Posterior cingulate gyrus (tissue), 11 donors: ENCODE measurements at places on chromosomes 4 and X.
A peak's percentile ranks its signal among the peaks of the same experiment; 100 is the strongest.

- DNase-seq: no peak
These were observed 285.5 kb upstream of the PCDH7 start for GRCh38 chr4:30434656-30435055.

DNA sequence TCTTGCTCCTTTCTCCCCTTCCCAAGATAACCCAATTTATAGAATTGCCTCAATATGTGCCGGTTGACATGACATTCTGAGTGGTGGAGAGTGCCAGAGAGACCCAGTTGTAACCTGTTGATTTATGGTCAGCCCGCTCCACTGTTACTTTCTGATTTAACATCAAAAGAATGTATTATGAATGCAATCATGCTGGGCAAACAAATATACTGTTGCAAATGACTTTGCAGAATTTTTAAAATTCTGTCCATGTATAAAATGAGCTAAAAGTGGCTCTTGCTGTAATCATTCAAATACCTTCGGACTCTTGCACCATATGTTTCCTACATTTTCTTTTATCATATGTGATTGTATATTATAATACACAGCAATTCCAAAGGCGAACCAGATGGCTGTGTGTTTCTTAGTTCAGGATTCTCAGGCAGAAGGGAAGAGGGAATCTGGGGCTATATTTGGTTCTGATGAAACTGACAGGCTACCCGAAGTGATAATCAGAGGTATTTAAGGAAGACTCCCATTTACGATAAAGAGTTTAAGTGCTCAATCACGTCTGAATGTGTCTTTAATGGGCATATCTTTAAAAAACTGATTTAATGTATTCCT lies 131.7 kb downstream of the CLCN4 start:
- no peak for DNase-seq

GRCh38 chrX:107724653-107725052 lies 50.9 kb downstream of the TSC22D3 start:
- no peak for DNase-seq

- no peak for DNase-seq
These were observed 331.3 kb downstream of the GRXCR1 start for GRCh38 chr4:43223820-43224219.

DNA sequence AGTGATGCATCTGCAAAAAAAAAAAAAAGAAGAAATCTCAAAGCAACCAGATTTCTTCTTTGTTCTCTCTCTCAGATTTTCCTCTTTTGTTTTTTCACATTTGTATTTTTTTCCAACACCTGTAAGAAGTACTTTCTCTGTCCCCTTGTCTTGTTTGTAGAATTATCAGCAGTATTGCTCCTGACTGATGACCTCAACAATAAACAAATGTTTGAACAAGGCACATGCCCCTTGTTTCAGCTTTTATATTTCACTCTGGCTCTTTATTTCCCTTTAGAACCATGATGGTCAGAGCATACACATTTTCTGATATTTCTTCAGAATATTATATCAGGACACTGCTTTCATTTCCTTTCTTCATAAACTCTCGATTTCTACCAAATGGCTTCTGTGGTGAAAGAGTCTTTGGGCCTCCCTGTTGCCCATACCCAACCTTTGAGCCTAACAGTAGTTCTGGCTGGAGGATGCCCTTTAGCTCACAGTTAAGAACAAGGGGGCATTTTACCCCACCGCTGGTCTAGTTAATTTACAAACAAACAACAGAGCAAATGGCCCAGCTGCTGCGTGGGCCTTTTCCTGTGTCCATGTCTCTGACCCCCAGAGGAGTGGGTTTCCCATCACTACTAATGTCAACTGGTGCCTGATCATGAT lies 142.5 kb upstream of the SMAD1 start:
- no peak for DNase-seq

DNA sequence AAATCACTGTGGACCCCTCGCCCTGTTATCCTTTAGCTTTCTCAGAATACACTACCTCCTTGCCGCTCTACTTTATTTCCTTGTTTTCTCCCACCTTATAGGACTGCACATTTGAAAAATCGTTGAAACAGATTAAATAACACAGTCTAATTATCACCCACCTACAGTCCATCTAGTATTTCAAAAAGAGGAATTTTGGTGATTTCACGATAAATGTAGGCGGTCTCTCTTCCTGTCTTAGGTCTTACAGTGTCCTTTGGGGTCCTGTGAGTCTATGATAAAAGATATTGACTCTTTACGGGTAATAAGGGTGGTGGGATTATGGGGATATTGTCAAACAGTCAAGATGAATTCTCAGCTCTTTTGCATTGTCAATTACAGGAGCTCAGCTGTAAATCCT lies 2.4 kb upstream of the TBL1X start:
- no peak for DNase-seq

- no peak for DNase-seq
These were observed 17.9 kb upstream of the OGT start for GRCh38 chrX:71515038-71515396.

DNA sequence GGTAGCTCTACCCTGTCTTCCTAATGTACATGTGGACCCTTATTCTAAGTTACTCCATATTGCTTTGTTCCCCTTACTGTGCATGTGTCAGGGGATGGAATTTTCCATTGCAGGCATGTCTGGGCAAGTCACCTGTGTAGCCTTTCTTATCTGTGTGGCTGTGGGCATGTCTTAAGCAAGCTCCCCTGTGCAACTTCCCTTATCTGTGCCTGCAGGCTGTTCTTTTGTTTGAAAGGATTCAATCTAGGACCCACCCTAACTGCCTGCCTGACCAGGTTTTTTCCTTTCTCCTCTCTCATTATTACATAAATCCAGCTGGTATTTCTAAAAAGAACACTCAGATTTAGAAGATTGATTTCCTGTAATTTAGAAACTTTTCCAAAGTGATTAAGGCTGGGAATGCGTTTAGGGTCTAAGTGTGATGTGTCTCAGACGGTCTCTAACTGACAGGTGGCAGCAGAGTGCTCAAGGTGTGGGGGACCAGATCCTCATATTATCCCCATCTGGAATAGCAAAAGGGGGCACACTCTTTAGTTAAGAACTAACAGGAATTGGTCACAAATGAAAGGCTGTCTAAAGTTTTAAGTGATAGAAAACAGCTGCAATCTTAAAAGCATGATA lies 198.9 kb upstream of the PPP1R2C start:
- DNase-seq: no peak

- DNase-seq: peak; percentile 29
These were observed 83.0 kb upstream of the ADRA2C start for GRCh38 chr4:3683077-3683743.

DNA sequence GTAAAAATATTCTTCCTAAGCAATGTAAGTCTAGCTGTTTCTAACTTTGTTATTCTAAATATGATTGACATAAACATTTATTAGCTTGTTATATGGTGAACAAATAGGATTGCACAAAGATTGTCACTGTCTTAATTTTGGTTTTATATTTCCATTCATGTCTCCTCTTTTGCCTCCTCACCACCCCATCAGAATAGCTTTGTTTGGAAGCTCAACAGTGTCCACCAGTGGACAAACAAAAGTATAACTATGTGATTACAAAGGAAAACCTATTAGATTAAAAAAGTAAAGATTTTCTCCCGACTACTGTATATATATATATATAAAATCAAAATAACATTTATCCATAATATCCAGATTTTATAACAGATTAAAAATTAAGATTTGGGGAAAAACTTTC lies 468.2 kb downstream of the ZIC3 start:
- no peak for DNase-seq

DNA sequence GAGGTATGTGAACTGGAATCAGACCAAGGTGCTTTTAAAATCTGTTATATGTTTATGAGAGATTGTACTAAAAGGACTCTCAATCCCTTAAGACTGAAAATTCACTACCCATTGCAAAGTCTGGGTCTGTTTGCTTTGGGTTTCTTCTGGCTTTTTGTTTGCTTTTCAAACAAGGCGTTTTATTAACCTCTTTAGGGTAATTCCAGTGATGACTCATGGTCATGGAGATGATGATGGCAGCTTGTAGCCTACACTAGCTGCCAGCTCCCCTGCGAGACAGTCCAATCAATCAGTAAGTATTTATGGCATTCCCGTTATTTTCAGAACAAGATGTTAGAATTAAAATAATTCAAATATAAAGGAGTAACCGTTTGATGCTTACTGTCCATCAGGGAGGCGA lies 643.8 kb upstream of the FTHL17 start:
- DNase-seq: no peak

DNA sequence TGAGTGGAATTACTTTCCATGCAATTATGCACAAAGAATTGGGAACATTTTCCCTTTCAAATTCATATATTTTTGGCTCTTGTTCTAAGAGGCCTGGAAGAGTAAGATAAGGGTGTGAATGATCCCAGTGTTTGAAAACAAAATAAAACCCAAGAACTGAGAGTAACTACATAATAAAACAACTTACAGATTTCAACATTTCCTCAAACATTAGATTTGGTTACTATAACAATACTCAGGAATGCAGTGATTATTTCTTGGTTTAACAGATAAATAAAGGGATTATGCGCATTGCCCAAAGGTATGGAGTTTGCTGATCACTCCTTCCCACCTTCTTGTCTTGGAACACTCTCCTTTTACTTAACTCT lies 292.5 kb downstream of the CAMK2D start:
- no peak for DNase-seq

DNA sequence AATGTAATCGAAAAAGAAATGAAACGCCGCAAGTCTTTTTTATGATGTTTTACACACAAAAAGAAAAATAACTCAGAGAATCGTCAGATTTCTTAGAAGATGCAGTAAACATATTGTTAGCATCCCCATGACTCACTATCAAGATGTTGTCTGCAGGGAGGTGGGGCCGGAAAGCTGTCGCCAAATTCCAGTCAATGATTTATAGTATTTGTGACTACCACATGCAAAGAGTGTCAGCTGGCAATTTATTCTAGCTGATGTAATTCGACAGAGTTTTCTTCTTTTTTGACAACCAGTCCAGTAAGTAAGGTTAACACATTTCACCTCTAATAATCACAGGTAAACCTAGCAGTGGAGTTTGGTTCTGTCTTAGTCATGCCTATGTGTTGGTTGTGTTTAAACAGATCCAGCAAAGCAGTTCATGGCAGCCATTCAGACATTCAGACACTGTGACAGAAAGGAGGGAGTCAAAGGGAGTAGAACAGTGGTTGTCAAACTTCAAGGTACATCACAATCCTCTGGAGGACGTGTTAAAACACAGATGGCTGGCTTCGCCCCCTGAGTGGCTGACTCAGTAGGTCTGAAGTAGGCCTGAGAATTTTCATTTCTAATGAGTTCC lies 19.8 kb upstream of the PPP1R2C start:
- no peak for DNase-seq

GRCh38 chr4:163167333-163167626 lies 590 bp upstream of the NAF1 start:
- DNase-seq: no peak

DNA sequence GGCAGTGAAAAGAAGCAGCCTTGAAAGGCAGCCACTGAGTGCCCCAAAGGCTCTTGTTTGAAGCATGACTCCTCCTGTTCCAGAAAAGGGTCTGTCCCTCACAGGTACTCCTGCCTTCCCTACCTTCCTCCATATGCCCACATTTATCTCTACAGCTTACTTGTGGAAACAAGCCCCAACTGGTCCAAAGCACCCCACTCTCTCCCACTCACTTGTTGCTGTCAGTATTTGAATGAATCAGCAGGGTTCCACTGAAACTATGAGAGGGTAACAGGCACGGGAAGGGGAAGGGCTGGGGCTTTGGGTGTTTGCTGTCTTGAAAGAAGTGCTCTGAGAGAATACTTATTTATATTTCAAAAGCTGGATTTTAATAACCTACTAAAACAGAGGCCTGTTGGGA lies 34.9 kb downstream of the GPR143 start:
- DNase-seq: no peak

DNA sequence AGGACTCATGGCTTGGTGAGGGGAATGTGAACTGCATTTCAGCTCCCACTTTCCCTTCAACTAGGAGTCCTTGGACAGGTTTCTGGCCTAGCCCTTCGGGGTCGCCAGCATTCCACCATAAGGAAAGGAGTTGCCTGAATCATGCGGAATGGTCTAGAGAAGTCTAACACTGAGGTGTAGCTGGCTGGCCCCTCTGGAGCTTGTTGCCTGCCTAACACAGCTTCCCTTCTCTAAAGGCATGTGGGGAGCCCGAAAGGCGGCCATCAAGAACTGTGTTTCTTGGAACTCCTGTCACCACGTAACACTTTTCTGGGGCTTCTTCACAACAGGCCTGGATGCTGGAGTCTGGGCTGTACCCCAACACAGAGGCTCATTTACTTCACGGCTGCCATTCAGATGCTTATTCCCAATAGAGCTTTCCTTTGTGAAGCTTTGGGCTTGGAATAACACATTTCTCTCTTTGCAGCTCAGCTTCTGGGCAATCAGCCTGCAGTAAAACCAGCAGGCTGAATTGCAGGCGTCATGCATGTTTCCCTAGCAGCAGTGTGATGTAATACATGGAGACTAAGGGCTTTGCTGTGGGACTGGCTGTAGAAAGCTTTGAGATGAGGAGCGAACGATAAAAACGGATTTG lies 5.4 kb downstream of the GABRQ start:
- no peak for DNase-seq

DNA sequence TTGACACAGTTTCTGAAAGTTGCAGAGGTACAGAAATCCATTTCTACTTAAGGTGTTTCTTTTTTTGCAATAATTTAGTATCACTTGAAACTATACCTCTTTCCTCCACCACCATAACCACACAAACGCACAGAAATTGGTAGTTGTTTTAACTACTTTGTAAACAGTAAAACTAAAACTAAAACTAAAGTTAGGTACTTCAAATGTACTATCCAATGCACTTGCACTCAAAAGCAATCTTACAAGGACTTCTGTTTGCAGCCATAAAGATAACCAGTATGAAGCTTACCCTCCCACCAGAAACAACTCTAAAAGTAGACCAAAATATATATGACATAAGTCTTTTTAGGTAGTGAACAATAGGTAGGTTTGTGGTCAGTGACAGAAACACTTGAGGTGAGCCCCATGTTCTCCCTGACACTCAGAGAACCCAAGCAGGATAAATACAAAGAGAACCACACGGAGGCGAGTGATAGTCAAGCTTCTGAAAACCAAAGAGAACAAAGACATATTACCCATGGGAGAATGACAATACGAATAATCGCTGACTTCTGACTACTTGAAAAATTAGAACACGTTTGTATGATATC lies 72.2 kb upstream of the VBP1 start:
- DNase-seq: no peak

GRCh38 chr4:25437926-25438325 lies 60.9 kb downstream of the ANAPC4 start:
- no peak for DNase-seq

- DNase-seq: no peak
These were observed 152.1 kb upstream of the VCX start for GRCh38 chrX:7690842-7691241.

DNA sequence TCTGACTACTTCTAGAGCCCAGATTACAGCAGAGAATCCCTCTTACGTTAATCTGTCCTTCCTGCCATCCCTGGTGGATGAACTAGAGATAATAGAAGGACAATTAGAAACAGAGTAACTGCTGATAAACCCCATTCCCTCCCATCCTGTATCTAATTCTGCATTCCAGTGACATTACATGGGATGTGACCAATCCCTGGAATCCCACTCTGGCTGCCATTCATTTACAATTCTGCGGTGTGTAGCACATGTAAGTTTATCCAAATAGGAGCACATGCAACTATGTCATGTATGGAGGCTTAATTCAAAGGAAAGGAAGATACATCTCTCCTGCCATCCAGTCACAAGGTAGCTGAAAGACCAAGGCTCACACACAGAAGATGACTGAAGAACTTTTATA lies 339.5 kb downstream of the GPAT3 start:
- no peak for DNase-seq
